H9 (cell line): ENCODE measurements at places on chromosomes 16 and 17. TPM values are rescaled to one million over a fixed set of nuclear protein-coding genes. Genes with fewer than 3 reads are reported as not detected.

DNASE1L2 gene
- total RNA-seq = 2.5 TPM in 2 replicates

CPNE7 gene
- 22.5 and 23.4 TPM in 2 replicates for total RNA-seq

KRT15 gene
- total RNA-seq = 0.35 and 0.87 TPM in 2 replicates

KRT27 gene
- total RNA-seq = not detected in 2 replicates

DNA sequence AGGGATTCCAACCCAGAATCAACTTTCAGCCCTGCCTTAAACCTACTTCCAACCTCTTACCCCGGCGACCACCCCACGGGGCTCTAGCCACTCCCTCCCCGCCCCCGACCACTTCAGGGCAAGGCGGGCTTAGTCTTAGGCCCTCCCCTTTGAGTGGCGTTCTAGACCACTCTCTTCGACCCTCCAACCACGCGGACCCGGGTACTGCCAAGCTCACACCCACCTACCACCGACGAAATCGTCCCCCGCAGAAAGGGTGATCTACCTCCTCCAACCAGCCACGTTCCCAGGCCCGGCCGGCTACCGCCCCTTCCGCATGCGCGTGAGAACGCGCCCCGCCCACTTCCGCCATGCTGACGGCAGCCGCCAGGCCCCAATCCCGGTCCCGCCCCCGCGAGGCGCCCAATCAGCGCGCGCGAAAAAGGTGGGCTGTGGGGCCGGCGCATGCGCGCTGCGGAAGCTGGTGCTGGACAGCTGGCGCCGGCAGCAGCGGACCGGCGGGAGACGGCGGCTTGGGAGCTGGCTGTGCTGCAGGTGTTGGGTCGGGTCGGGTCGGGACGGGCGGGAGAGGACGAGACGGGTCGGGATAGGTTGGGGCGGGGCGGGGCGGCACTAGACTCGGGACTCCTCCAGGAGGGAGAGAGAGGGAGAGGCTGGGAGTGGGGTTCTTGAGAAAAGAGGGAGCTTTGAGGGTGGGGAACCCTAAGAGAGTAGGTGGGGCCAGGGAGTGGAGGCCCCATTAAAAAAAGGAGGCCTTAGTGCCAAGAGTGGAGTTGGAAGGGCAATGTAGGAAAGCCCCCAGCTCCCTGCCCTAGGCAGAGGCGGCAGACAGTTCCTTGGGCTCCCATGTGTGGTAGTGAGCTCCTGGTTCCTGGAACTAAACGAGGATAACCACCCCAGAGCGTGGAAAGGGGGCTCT, at the start of gene NAT9:
NAT9 (minus strand) TSS at position 302 of the 919 bp plus-strand sequence. CDS start 647 bp downstream, outside the sequence.
- peak; percentile 100 for DNase-seq

DNA sequence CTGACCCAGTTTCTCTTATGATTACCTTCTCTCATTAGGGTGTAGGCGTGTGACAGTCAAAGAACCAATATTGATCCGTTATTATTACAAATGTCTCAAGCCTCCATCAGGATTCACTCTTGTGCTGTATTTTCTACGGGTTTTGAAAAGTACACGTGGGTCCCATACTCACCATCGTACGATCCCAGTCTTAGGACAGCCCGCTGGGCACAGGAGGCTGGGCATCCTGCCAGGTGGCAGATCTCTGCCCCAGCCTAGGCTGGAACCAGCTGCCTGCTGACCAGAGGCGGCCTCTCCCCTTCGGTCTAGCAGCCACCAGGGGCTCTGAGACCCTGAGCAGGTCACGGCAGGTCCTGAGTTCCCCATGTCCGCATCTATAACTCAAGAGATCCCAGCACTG, 2.0 kb upstream of the METRNL start:
- DNase-seq = no peak

DNA sequence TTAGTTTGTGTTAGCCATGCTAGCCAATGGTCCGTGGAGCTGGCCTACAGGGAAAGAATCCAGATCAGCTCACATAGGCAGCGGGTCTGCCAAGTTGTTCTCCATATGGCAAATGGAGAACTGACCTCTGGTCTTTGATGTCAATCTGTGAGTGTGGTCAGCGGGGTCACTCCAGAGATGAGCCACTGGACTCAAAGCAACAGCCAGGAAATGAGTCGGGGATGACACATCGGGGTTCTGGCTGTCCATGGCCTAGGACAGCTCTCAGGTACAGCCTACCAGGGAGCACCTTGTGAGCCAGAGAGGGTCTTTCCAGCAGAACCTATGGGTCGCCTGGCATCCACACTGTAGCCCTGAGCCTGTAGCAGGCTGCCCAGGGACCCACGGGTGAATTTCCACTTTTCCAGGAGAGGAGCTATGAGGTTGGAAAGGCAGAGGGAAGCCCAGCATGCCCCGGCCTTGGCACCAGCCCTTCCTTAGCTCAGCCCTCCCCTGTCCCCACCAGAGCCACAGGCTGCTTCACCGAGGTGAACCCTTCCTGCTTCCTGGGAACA, 203.0 kb upstream of the TNRC6C start:
- no peak for DNase-seq

- DNase-seq = no peak
Measured at GRCh38 chr16:3980253-3981111, 100.0 kb upstream of the CREBBP start.

DNA sequence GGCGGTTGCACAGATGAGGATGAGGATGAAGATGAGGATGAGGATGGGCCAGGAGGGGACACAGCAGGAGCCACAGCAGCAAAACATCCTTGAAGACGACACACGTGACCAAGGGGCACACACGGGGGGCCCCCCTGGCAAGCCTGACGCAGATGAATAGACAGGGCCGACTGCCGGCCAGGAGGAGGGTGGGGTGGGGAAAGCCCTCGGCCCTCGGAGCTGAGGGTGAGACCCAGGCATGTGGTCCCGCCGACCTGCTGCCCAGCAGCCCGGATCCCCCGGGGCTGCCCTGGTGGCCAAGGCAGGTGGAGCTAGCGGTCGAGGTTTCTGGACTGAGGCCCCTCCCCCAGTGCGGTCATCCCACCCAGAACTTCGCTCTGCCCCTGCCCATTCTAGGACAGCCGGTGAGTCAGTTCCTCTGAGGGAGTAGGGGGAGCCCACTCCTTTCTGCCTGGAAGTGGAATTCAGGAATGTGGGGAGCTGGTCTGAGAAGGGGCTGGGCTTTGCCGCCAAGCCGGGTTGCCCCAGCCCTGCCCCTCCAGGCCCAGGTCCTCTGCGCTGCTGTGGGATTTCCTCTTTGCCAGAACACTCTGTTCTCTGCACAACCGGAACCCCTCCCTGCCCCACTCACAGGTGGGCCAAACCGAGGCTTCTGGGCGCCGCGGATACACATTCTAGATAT, 9.9 kb downstream of the CYGB start:
- peak; percentile 92 for DNase-seq

DNA sequence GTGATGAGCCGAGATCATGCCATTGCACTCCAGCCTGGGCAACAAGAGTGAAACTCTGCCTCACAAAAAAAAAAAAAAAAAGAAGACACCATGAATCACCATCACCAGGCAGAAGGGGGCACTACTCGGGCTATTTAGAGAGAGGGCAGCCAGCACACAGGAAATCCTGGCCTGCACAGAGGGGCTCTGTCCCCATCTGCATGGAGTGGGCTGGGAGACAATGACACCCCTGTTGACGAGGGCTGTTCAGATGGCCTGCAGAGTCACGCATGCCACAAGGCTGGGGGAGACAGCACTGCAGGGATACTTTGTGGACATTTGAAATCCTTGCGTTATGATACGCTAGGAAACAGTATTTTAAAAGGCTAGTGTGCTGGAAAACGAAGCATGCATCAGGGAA, 48.3 kb downstream of the CUEDC1 start:
- DNase-seq = peak; percentile 86

GRCh38 chr17:17351901-17352781, 49.0 kb downstream of the NT5M start:
- peak; percentile 46 for DNase-seq

DNA sequence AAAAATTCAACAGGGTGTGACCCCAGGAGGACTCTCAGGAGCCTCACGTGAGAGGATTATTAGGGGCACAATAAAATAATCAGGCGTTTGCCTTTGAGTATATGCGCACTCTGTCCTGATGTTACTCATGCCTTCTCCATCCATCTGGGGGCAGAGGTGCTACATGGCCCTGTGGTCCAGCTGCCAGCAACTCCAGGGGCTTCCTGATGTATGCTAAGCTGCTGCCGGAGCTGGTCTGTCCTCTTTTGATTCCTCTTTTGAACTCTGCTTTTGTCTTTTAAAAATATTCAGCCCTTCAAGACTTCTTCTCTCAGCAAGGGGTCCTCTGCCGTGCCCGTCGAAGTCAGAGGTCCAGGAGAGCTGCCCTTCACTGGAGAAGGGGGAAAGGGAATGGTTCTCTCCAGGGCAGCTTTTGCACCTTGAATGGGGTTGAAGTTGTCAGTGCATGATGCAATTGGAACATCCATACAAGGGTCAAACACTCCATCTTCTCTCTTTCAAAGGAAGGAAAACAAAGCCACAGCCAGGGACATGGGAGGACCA, 431.4 kb downstream of the SHISA9 start:
- peak; percentile 73 for DNase-seq

DNA sequence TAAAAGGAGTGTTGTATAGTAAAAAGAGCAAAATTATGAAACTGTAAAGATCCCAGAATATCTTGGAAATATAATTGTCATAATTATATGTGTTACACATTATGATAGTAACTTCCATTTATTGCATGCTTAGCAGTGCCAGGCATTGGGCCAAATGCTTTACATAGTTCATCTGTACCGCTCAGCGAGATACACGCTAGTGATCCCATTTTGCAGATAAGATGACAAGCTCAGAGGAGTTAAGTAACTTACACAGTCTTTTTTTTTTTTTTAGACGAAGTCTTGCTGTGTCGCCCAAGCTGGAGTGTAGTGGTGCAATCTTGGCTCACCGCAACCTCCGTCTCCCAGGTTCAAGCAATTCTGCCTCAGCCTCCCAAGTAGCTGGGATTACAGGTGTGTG, 6.8 kb upstream of the EZH1 start:
- no peak for DNase-seq

- no peak for DNase-seq
Measured at GRCh38 chr16:67463691-67464090, 17.3 kb downstream of the ATP6V0D1 start.

DNA sequence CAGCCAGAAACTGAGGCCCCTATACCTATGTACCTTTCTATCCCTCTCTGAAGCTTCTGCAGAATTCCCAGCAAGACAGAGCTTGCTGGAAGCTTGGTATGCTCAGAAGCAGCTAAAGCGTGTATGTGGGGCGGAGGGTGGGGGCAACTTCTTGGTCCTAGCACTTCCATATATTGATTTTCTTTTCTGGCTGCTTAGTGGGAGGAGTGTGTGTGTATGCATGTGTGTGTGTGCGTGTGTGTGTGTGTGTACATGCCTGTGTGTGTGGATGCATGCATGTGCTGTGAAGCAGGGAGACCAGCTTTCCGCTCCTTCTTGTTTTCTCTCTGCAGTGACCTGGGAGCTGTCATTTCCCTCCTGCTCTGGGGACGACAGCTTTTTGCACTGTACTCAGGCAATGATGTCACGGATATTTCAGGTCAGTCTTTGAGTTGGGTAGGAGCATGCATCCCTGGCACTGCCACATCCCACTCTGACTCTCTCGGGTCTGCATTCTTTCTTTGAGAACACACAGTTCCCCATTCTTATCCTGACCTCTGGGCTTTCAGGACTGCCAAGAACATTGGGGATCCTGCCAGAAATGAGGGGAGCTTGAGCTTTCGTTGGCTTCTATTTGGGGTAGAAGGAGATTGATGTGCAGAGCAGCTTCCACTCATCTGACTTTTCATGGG, 10.7 kb downstream of the HPR start:
- no peak for DNase-seq

DNA sequence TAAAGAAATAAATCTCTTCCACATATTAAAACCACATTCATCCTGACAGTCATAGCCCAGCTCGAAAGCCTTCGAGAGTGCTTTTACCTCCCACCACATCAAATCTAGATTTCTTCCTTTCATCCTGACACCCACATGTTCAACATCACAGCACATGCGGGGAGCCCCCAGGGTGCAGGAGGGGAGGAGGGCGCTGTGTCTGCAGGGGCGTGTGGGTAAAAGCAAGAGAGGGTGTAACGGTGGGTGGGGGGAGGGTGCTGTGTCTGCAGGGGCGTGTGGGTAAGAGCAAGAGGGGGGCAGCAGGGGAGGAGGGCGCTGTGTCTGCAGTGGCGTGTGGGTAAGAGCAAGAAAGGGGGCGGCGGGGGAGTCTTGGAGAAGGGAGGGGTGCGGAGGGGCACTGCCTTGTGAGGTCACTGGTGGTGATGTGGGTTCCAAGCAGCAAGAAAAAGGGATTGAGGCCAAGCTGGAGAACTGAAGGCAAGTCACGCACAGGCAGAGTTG, 34.7 kb downstream of the ADCY9 start:
- no peak for DNase-seq

DNA sequence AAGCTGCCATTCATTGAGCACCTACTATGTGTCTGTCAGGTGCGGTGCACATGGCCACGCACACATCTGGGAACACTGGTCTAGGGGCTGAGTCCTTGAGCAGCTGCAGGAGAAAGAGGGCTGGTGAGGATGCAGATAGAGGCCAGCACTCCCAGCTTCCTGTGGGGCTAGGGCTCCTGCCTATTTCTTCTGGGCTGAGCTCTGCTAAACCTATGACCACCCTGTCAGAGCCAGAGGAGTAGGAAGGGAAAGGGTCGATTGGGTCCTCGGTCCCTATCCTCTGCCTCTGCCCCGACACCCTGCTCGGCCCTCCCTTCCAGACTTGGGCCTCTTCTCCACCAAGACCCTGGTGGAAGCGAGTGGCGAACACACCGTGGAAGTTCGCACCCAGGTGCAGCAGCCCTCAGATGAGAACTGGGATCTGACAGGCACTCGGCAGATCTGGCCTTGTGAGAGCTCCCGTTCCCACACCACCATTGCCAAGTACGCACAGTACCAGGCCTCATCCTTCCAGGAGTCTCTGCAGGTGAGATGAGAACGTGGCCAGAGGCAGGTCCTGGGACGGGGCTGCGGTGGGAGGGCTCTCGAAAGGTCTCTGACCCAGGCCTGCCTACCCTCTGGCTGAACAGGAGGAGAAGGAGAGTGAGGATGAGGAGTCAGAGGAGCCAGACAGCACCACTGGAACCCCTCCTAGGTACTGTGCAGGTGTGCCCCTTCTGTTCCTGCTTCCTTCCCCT, 4.0 kb upstream of the TMEM88 start:
- no peak for DNase-seq

DNA sequence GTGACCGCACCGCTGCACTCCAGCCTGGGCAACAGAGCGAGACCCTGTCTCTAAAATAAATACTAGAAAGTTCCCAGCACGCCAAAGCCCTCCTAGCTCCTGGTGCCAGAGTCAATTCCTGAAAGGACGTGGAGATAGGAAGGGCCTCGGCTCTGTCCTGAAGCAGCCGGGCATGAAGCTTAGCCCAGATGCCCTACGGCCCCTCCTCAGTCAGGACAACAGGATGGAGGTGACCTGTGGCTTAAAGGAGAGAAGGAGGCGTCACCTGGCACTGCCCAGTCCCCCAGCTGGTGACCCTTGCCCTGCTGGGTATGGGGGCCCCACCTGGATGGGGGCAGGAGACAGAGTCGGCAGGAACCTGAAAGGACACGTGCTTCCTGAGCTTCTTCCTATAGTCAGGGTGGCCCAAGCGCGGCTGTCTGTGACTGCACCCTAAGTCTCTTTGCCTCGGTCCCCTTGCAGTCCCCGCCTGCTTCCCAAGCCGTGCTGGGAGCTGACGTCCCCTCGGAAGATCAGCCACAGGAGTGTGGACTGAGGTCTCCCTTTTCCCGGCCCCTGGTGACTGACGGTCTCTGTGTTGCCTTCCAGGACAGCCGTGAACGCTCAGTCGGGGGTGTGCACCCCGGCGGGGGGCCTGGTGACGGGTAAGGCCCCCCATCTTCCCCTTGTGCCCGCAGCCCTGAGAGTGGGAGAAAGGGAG, 14.9 kb upstream of the RNF213 start:
- no peak for DNase-seq
